Glomerular endothelial cell (primary cell): ENCODE measurements at places on chromosomes 7 and 10.

DNA sequence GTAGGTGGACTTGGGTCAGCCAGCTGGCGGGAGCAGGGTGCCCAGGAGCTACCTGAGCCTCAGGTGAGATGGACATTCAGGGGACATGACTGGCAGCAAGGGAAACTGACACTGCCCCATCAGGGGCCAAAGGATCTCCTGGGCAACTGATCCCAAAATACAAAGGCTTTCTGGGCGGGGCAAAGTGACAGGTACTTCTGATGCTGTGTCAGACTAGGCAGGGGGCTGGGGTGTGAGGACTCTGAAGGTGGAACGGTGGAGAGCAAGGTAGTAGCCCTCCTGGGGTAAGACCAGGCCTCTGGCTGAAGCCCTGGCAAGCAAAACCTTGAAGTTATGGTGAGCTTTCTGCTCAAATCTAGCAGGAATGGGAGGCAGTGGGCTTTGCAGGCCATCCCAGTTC is 4.4 kb downstream of the OPN4 start:
- DNase-seq = no peak

GRCh38 chr10:88017781-88018180 is 154.4 kb downstream of the PTEN start:
- no peak for DNase-seq

- DNase-seq = no peak
Measured at GRCh38 chr7:79284211-79284610, 169.3 kb downstream of the MAGI2 start.

DNA sequence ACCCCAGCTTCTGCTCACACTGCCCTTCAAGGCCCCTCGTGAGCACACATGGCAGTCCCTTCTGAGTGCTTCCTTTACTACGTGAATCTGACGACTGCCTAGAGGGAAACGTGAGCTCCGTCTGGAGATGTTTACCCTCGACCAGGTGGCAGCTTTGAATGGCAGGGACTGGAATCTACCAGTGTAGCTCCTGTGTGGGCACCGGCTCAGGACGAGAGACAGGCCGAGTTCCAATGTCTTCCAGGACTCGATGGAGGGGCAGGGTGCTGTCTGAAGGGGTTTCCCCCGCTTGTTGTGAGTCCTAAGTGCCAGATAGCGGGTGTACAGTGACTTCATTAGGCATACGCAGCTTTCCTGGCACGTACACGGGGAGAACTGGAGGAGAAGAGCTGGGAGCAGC is 229.9 kb downstream of the ADARB2 start:
- DNase-seq = no peak

- DNase-seq = no peak
Measured at GRCh38 chr10:70191972-70192305, 21.6 kb upstream of the SAR1A start.

- DNase-seq = no peak
Measured at GRCh38 chr7:75971961-75972763, 22.2 kb downstream of the TMEM120A start.

DNA sequence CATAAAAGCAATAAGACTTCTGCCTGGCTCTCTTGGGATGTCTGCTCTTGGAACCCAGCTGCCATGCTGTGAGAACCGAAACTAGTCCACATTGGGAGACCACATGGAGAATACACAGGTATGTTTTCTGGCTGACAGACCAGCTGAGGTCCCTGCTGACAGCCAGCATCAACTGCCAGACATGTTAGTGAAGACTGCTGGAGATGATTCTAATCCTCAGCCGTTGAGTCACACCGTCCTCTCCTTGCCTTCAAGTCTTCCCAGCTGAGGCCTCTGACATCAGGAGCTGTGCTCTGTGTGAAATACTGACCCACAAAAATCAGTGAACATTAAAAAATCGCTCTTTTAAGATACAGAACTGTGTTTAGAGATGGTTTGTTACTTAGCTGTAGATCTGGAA is 36.9 kb upstream of the AGR2 start:
- no peak for DNase-seq

GRCh38 chr10:7261351-7261750 is 149.5 kb downstream of the SFMBT2 start:
- no peak for DNase-seq

GRCh38 chr10:35552650-35553342 is 52.3 kb upstream of the GJD4 start:
- no peak for DNase-seq
